ENCODE measurements at places on chromosomes 2 and 18.

- DNase-seq: no peak
These were observed 59.9 kb downstream of the INSIG2 start for GRCh38 chr2:118148133-118148532.

DNA sequence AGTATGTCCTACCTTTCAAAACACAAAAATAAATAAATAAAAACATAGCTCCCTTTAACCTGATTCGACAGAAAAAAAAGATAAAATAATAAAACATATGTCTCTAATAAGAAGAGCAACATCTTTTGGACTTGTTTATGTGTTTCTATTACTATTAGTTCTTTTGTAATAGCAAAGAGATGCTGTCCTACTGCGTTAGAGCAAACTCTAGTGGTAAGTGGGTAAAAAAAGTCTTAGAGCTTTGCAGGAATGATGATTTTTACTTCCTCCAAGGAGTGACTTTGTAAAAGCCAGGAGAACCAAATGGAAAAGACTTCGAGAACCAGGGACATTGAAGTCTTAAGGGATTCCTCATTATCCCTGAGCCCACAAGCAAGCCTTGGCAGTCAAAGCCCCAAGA lies 450.1 kb downstream of the METTL4 start:
- DNase-seq: no peak

- DNase-seq: no peak
These were observed 182.2 kb upstream of the NRP2 start for GRCh38 chr2:205500065-205500464.

DNA sequence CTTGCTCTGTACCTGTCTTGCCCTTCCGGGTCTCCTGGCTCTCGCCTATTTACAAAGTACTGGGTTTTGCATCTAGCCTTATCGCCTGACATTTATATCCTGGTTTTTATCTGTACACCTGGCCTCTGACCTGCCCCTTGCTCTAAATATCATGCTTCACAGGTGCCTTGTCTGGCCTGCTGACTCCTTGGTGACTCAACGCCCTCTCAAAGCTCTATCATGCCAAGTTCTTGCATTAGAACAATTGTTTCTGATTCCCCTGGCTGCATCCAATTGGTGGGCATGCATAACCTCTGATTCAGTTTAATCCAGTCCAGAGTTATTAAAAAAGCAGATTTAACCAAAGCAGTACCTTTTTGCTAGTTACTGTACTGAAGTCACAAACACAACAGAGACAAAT lies 113.9 kb upstream of the CCDC68 start:
- no peak for DNase-seq

GRCh38 chr2:53467467-53468180 lies 300.0 kb upstream of the CHAC2 start:
- no peak for DNase-seq

DNA sequence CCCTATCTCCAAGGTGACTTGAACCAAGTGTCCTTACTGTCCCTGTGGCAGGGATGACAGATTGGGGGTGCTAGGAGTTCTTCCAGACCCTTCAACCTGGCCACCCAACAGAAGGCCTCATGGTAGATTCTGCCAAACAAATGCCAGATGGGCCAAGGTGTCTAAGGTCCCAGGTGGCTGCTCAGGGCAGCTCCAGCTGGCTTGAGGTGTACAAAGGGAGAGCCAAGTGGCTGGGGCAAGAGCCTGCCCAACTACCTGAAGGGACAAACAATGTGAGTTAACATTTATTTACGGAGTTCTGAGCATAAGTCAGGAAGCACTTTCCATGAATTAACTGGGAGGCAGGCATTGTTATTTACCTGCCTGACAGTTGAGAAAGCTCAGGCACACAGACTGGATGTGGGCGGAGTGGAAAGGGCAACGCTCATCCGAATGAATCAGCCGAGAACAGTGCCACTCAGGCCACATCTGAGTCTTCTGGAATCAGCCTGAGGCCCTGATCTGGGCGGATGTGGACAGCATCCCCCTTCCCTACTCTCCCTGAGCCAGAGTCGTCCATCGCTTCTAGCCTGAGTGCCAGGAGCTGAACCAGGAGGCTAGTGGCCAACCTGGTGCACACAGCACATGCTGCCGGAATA lies 4.4 kb upstream of the KCNIP3 start:
- DNase-seq: no peak

GRCh38 chr2:166494140-166494624 lies at the start of gene SCN7A:
TSS of gene SCN7A (minus strand) at chr2:166494249. CDS start at chr2:166477696, 16,553 bp downstream.
- DNase-seq: peak; percentile 43

DNA sequence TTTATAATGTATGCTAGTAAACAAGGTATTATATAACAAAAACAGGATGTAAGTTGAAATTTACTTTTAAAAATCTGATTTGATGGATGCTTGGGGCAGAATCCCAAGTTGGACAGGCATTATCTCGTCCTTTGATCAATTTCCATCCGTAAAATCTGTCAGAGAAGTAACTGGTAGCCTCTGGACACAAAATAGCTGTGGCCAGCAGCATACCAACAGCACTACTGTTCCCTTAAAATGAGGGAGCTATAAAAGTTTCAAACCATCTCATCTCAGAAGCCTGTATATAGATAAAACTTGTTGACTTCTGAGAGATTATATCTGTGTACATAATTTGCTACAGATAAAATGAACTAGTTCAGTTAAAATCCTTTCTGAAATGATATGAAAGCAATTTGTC lies 14.7 kb upstream of the METAP1D start:
- no peak for DNase-seq

DNA sequence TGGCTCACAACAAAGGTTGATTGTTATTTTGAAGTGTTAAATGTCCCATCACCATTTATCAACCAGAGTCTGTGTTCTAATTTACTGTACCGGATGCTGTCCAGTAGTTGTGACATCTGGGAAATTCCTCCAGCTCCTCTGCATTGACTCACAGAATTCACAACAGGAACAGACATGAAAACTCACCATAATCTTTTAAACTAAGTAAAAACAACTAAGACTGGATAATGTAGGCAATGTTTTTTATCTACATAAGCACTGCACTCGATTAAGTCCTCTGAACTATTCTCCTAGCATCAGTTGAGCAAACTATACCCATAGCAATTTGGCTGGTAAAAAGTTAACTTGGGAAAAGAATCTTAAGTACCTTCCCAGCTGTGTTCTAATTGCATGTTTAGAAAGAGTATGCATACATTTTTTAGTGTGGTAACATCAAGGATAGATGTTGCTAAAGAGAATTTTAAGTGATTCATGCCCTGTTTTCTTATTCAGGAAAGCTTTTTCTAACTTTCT lies 42.9 kb upstream of the MYO1B start:
- DNase-seq: no peak

DNA sequence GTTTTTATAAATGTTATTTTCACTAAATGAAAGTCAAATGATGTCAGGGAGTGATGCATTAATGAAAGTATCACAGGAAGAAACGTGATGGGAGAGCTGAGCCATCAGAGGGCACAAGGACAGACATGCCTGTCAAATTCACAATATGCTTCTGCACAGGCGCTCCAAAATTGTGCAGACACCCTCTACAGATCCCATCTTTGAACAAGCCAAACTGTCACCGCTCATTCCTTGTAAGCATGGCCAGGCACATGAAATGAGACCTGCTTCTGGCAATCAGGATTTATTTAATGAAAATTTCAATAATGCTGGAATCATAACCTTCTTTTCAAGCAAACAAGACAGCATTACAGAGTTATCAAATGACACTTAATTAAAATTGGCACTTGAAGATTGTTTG lies 20.4 kb upstream of the FSHR start:
- DNase-seq: no peak

DNA sequence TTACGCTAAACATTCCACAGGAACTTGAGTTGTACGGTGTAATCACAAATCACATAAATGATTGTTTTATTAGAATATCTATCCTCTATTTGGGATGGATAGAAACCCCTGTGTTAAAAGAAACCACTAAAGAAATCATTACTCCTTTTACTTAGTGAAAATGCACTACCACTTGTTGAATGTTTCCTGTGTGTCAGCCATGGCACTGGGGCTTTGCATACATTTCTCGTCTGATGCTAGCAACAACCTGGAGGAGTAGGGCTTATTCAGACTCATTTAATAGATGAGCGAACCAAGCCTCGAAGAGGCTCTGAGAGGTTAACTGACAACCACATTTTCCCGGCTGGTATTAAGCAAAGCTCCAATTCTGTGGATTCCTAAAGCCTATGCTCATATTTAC lies 60.5 kb upstream of the PELI1 start:
- no peak for DNase-seq

- DNase-seq: no peak
These were observed 12.4 kb downstream of the COPS8 start for GRCh38 chr2:237097911-237098702.

- no peak for DNase-seq
These were observed 63.3 kb downstream of the TGOLN2 start for GRCh38 chr2:85264471-85264870.

DNA sequence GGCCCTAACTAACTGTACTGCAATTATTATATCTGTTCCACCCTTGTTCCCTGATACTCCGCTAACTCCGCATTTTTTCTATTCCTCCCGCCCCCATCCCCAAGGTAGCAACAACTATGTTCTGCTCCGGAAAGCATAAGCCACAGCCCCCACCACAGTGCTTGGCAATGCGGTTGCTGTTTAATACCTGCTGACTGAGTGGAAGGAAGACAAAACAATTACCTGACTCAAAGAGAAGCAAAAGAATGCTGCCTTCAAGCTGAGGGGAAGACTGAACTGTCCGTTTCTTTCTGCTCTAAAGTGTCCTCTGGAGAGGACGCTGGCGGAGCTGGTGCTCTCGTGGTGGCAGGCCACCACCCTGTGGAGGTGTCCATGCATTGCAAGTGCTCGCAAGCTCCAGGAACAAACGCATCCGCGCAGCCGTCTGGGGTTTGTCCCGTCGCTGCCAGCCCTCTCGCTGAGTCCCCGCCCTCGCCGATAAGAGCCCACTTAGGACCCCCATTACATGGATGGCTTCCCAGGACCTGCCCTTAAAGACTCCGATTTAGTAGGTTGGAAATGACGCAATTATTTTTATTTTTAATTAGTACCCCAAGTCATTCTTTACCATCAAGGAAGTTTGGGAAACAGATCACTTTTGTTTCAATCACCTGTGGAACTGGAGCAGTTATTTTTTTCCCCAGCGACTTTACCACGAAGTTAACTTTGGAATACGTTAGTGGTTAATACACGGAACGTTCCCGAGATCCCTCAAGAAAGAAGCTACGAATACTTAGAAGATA lies 1.6 kb upstream of the MYL12A start:
- peak; percentile 91 for DNase-seq

DNA sequence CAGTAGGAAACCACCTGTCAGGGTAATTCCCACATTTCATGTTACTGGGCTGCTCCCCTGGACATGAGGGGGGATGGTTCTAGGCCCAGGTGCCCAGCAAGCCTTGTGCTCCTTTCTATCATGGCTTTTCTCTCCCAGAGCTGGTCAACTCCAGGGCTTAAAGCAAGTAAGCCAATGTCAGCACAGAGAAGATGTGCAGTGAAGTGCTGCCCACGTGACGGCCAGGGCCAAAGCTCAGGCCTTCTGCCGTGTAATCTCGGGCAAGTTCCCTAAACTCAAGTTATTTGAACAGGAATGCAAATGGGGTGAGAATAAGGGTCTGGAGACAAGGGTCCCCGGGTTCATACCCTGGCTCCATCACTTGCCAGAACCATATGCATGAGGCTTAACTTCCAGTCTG lies 16.5 kb downstream of the SFXN5 start:
- no peak for DNase-seq

GRCh38 chr2:127104881-127105655 lies 1.9 kb downstream of the BIN1 start:
- peak; percentile 49 for DNase-seq

- no peak for DNase-seq
These were observed 41.0 kb downstream of the PTGR3 start for GRCh38 chr18:75167759-75168618.
